ENCODE measurements at places on chromosomes 16 and 17.

- DNase-seq: no peak
- no peaks in the 10 kb centered on the region for H3K27me3 ChIP-seq
- H3K27ac ChIP-seq: no peak overlapping the region
- H3K36me3 ChIP-seq: no peaks in the 10 kb centered on the region
Observed at GRCh38 chr16:64159976-64160375, 961.9 kb downstream of the CDH11 start.

GRCh38 chr16:84138824-84139627 lies 6.0 kb downstream of the HSDL1 start:
- H3K4me1 ChIP-seq: peaks cover 22% of the 10 kb centered on the region
- H3K36me3 ChIP-seq: peaks cover 10% of the 10 kb centered on the region
- no peak overlapping the region for H3K4me3 ChIP-seq

DNA sequence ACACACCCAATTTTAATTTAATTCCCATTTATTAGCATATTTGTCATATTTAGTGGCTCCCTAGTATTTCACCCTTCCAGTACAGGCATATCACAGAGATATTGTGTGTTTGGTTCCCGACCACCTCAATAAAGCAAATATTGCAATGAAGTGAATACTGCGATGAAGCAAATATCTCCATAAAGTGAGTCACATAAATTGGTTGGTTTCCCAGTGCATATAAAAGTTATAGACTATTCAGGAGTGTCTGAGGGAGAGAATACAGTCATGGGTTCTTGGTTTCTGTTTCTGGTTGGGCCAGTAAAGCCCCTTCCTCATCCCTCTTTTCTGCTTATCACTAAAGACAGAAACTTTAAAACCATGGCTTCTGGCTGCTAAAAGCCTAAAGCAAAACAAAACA lies 295.4 kb upstream of the AXIN2 start:
- H3K27ac ChIP-seq: no peak overlapping the region
- DNase-seq: no peak
- H3K36me3 ChIP-seq: no peaks in the 10 kb centered on the region
- H3K4me3 ChIP-seq: no peak overlapping the region

GRCh38 chr17:79626156-79626890 lies 15.5 kb upstream of the RBFOX3 start:
- peaks cover 9% of the 10 kb centered on the region for H3K4me1 ChIP-seq
- no peaks in the 10 kb centered on the region for H3K27me3 ChIP-seq
- no peak overlapping the region for H3K27ac ChIP-seq
- H3K4me3 ChIP-seq: no peak overlapping the region
- DNase-seq: no peak

GRCh38 chr16:50887500-50888298 lies 145.8 kb downstream of the CYLD start:
- no peak overlapping the region for H3K4me3 ChIP-seq
- no peak overlapping the region for H3K27ac ChIP-seq
- no peaks in the 10 kb centered on the region for H3K27me3 ChIP-seq

- peaks cover 13% of the 10 kb centered on the region for H3K4me1 ChIP-seq
- no peaks in the 10 kb centered on the region for H3K27me3 ChIP-seq
- no peak overlapping the region for H3K4me3 ChIP-seq
- no peak overlapping the region for H3K27ac ChIP-seq
Observed at GRCh38 chr16:84652566-84652965, 4.3 kb downstream of the KLHL36 start.

GRCh38 chr16:7398536-7398935 lies 65.9 kb downstream of the RBFOX1 start:
- H3K36me3 ChIP-seq: no peaks in the 10 kb centered on the region
- H3K4me3 ChIP-seq: no peak overlapping the region
- no peaks in the 10 kb centered on the region for H3K4me1 ChIP-seq
- no peak overlapping the region for H3K27ac ChIP-seq
- no peak for DNase-seq

- peaks cover 3% of the 10 kb centered on the region for H3K4me1 ChIP-seq
- no peaks in the 10 kb centered on the region for H3K27me3 ChIP-seq
- H3K27ac ChIP-seq: no peak overlapping the region
- no peak overlapping the region for H3K4me3 ChIP-seq
- H3K36me3 ChIP-seq: no peaks in the 10 kb centered on the region
Observed at GRCh38 chr16:80330803-80331202, 210.0 kb upstream of the DYNLRB2 start.

DNA sequence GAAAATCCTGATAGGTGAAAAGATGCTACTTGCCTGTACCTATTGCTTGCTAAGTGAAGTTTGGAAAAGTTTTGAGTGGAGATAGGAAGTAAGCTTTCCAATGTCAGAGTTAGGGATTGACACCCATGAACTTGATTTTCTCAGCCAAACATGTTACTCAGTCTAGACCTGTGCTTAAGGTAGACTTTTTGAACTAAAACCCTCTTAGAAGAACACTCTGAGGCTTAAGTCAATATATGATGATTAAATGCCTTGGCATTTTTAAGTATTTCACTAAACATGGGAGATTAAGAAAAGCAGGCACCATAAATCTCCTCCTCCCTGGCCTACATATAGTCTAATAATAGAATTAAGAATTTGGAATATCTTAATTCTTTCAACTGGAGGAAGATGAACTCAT lies 785.6 kb upstream of the SOX9 start:
- no peak for DNase-seq
- no peaks in the 10 kb centered on the region for H3K36me3 ChIP-seq
- H3K4me1 ChIP-seq: no peaks in the 10 kb centered on the region
- no peaks in the 10 kb centered on the region for H3K27me3 ChIP-seq
- H3K27ac ChIP-seq: no peak overlapping the region
- no peak overlapping the region for H3K4me3 ChIP-seq

- H3K4me1 ChIP-seq: no peaks in the 10 kb centered on the region
- H3K27me3 ChIP-seq: no peaks in the 10 kb centered on the region
- no peaks in the 10 kb centered on the region for H3K36me3 ChIP-seq
Observed at GRCh38 chr16:82414476-82414875, 212.3 kb upstream of the CDH13 start.

DNA sequence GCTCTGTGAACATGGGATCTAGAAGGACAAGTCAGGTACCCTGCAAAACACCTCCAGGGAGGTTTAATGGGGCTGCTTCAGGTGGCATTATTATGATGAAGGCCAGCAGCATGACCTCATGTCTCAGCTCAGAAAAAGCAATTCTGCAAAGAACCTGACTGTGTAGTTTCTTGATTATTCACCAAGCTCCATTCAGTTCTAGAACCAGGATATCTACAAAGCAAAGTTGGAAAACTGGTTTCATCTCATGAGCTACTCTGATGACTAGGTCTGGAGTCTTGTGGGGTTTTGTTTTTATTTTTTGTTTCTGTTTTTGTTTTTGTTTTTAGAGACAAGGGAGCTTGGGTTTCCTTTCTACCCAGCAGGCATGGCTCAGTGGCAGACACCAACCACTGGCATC lies 19.0 kb upstream of the LRRC37A3 start:
- DNase-seq: no peak
- H3K4me1 ChIP-seq: no peaks in the 10 kb centered on the region
- no peak overlapping the region for H3K4me3 ChIP-seq
- H3K27ac ChIP-seq: no peak overlapping the region
- H3K27me3 ChIP-seq: no peaks in the 10 kb centered on the region

GRCh38 chr16:87464691-87465300 lies 28.0 kb downstream of the ZCCHC14 start:
- H3K36me3 ChIP-seq: peaks cover 24% of the 10 kb centered on the region
- peaks cover 51% of the 10 kb centered on the region for H3K4me1 ChIP-seq
- peak overlapping the region; percentile 76 for H3K27ac ChIP-seq
- DNase-seq: no peak

DNA sequence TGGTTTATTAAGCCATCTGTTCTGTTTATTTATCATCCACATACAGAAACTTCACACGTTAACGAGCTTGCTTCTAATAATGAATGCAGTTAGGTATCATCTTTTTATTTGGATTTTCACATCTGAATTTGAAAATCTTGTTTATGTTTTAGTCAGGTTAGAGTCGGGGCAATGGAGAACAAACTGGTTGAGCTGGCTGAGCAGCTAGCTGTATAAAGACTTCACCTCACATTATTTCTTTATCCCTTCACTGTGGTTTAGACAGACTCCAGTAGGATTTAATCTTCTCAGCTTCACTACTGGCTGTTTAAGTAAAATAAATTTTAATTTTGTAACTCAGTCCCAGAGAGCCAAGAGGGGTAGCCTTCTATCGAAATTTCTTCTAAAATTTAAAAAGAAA lies 415.9 kb downstream of the RBFOX1 start:
- no peak overlapping the region for H3K27ac ChIP-seq
- H3K36me3 ChIP-seq: no peaks in the 10 kb centered on the region
- H3K27me3 ChIP-seq: no peaks in the 10 kb centered on the region
- no peak overlapping the region for H3K4me3 ChIP-seq
- no peak for DNase-seq

- H3K27ac ChIP-seq: peak overlapping the region; percentile 17
- DNase-seq: peak; percentile 26
- H3K4me3 ChIP-seq: no peak overlapping the region
Observed at GRCh38 chr16:68884861-68885720, 41.8 kb downstream of the TANGO6 start.

GRCh38 chr17:28777178-28777577 lies 33.4 kb downstream of the TRAF4 start:
- DNase-seq: no peak
- no peak overlapping the region for H3K4me3 ChIP-seq
- H3K27me3 ChIP-seq: no peaks in the 10 kb centered on the region
- no peak overlapping the region for H3K27ac ChIP-seq

- H3K4me1 ChIP-seq: peaks cover 59% of the 10 kb centered on the region
- H3K27ac ChIP-seq: no peak overlapping the region
- peaks cover 70% of the 10 kb centered on the region for H3K36me3 ChIP-seq
- H3K4me3 ChIP-seq: no peak overlapping the region
- no peaks in the 10 kb centered on the region for H3K27me3 ChIP-seq
Observed at GRCh38 chr16:68367891-68368290, 57.1 kb downstream of the PRMT7 start.

DNA sequence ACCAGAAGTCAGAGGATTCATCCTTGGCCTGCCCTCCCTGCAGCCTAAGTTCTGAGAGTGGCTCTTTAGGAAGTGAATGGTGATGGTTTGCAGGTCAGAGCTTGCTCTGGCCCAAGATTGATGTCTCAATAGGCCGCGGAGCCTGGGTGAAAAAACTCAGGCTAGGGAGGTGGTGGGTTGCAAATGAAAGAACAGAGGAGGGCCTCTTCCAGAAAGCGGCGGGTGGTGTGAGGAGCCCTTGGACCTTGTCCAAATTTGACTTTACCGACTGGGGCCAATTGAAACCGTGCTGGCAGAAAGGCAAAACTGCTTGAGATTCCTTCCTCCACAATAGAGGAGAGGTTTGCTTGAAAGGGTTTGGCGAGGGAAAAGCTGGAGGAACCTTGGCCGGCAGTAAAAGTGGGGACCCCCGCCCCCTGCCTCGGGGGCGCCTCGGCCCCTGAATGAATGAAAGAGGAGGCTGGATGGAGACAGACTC lies 331.3 kb downstream of the SEC14L1 start:
- H3K27me3 ChIP-seq: no peaks in the 10 kb centered on the region
- no peak overlapping the region for H3K4me3 ChIP-seq
- DNase-seq: no peak
- H3K36me3 ChIP-seq: peaks cover 29% of the 10 kb centered on the region
- peak overlapping the region; percentile 89 for H3K27ac ChIP-seq
- peaks cover 95% of the 10 kb centered on the region for H3K4me1 ChIP-seq

GRCh38 chr16:10791048-10791447 lies 27.5 kb downstream of the TVP23A start:
- no peak for DNase-seq
- no peak overlapping the region for H3K27ac ChIP-seq
- no peaks in the 10 kb centered on the region for H3K4me1 ChIP-seq
- no peaks in the 10 kb centered on the region for H3K27me3 ChIP-seq

DNA sequence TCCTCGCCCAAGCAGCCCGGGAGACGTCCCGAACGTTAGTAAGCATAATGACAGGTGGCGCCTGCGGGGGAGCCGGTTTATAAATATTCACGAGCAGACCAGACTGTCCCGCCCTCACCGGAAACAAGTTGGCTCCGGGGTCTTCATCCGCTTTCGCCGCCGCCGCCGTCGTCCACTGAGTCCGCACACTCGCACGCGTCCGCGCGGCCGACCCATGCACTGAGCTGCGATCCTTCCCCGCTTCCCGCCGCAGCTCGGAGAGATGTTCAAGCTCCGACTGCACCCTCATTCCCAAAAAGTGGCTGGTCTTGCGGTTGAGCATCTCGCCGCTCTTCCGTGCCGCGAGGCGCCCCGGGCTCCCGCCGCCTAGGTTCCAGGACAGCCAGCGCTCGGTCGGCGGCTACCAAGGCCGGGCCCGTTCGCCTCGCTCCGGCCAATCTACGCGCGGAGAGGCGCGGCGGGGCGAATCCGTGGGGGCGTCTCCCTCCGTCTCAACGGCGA lies 385 bp downstream of the CFAP119 start:
- H3K27ac ChIP-seq: peak overlapping the region; percentile 45
- DNase-seq: peak; percentile 12
- peaks cover 69% of the 10 kb centered on the region for H3K36me3 ChIP-seq
- no peaks in the 10 kb centered on the region for H3K27me3 ChIP-seq
- H3K4me1 ChIP-seq: peaks cover 29% of the 10 kb centered on the region

GRCh38 chr16:4314532-4315185 lies 1.2 kb upstream of the GLIS2 start:
- peak overlapping the region; percentile 61 for H3K4me3 ChIP-seq
- peaks cover 12% of the 10 kb centered on the region for H3K36me3 ChIP-seq
- DNase-seq: peak; percentile 77
- no peaks in the 10 kb centered on the region for H3K27me3 ChIP-seq
- peaks cover 54% of the 10 kb centered on the region for H3K4me1 ChIP-seq

GRCh38 chr16:78605548-78606101 lies 506.2 kb downstream of the WWOX start:
- H3K27me3 ChIP-seq: peaks cover 2% of the 10 kb centered on the region
- no peaks in the 10 kb centered on the region for H3K36me3 ChIP-seq
- no peak overlapping the region for H3K4me3 ChIP-seq
- H3K4me1 ChIP-seq: peaks cover 4% of the 10 kb centered on the region

- H3K27me3 ChIP-seq: no peaks in the 10 kb centered on the region
- no peak for DNase-seq
- no peak overlapping the region for H3K4me3 ChIP-seq
- H3K4me1 ChIP-seq: peaks cover 17% of the 10 kb centered on the region
- no peak overlapping the region for H3K27ac ChIP-seq
Observed at GRCh38 chr17:75654176-75654575, 12.8 kb downstream of the RECQL5 start.

GRCh38 chr16:74455213-74455612 lies 33.9 kb upstream of the CLEC18B start:
- no peak for DNase-seq
- H3K36me3 ChIP-seq: peaks cover 80% of the 10 kb centered on the region
- H3K27ac ChIP-seq: no peak overlapping the region
- no peak overlapping the region for H3K4me3 ChIP-seq

DNA sequence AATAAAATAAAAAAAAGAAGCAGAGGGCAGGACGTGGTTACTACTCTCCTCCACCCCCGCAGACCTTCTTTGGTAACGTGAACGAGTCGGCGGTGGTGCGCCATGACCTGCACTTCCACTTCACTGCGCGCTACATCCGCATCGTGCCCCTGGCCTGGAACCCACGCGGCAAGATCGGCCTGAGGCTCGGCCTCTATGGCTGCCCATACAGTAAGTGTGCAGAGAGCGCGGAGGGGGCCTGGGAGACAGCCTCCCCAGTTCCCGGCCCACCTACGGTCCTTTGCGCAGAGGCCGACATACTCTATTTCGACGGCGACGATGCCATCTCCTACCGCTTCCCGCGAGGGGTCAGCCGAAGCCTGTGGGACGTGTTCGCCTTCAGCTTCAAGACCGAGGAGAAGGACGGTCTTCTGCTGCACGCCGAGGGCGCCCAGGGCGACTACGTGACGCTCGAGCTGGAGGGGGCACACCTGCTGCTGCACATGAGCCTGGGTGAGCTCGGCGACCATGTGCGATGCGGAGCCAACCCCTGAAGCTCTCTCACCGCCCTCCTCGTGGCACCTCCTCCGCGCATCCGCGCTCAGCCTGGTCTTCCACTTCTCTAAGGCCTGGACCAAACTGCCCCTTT lies 2.7 kb downstream of the CNTNAP1 start:
- peaks cover 48% of the 10 kb centered on the region for H3K36me3 ChIP-seq
- DNase-seq: no peak
- H3K27me3 ChIP-seq: peaks cover 73% of the 10 kb centered on the region
- H3K27ac ChIP-seq: no peak overlapping the region
